Activated T-cell treated with anti-CD3 and anti-CD28 coated beads, Interleukin-2, amount 50 U/mL, for 1 hour (primary cell): ENCODE measurements at places on chromosomes 12 and 14.

DNA sequence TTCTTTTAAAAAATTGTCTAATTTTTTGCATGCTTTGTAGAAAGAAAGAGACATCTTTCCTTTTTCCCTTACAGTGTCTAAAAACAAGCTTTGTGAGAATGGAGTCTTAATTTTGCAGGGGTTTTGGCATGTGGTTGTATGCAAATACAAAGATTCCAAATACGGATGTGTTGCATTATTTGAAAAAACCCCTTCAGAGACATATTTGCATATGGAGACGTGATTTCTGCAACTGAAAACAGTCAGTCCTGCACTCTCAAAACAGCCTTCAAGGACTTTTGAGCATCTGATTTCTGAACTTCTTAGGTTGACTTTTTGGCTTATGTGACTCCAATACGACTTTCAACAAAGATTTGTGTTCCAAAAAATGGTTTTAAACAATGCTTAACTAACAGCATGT is 7.8 kb downstream of the IRAK3 start:
- no peak for DNase-seq

DNA sequence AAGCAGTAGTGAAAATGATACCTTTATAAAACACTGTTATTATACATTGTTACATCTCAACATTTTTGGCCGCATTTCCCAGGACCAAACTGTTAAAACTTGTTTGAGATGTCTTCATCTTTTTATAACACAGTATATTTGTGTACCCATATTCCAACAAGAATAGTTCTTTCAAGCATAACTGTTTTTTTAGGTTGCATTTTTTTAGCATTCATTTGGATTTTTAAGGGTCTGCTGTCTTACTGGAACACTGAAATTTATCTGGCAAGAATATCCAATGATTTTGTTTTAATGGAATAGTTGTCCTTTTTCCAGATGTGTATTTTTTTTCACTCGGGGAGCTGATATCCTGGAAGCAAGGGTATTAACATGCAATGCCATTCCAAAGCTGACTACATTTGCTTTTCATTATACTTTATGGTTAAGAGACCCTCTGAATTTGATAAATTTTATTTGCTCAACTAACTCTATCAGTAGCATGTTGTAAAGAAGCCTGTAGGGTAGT is 8.9 kb upstream of the NAV3 start:
- DNase-seq: no peak

- DNase-seq: no peak
These were observed 1353.2 kb downstream of the AACS start for GRCh38 chr12:126418400-126418799.

GRCh38 chr12:4032924-4033615 is 159.9 kb upstream of the PARP11 start:
- DNase-seq: no peak

- no peak for DNase-seq
These were observed 122.2 kb upstream of the NAP1L1 start for GRCh38 chr12:76206677-76207072.
